HEK293T (cell line): ENCODE measurements at places on chromosomes 11 and 22.

DNA sequence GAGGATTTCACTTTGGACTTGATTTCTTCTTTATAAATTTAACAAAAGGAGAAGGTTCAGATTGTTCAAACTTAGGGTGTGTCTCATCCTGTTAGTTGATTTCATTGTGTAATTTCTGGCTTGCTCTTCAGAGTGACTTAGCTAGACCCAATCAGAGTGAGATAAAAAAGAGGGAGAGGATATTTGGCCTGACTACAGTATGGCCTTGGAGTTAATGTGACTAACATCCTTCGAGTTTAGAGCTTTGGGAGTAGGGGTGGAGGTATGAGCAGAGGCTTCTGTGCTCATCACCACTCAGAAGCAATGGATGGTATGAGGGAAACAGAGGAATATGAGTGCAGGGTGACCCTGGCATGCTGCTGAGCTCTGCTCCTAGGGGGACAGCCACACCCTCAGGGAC is 114.2 kb downstream of the ME3 start:
- no peak for DNase-seq

DNA sequence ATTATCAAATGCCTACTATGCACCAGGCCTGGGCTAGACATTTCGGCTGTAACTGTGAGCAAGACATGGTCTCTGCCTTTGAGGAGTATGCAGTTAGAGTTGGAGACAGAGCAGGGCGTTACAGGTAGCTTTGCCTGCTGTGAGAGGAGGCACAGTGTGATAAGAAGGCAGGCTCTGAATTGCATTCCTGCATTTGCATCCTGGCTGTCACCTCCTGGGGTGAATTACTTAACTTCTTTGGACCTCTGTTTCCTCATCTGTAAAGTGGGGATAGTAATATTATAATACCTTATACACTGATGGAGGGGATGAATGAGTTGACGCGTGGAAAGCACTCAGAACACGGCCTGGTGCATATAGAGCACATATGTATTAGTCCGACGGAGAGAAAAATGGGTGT is 118.1 kb upstream of the ARHGAP20 start:
- DNase-seq: no peak

DNA sequence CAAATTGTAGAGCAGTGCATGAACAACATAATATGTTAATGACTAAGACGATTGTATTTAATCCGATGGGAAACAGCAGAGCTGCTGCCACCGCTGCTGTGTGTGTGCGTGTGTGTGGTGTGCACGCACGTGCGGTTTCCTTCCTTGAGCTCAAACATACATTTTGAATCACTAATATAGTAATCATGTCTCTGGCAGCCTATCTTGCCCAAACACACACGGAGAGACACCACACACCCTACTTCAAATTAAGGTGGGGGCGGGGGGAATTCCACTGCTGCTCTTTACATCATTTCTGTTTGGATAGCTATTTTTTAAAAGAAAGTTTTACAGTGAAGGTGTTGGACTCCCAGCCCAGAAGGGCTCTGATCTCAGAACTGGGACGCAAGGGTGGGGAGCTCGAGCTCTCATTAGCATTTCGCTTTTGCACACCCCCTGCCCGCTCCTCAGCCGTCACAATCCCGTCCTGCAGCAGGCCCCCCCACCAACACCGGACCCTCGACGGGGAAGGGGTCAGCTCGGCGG is 651 bp upstream of the FAM83F start:
- no peak for DNase-seq

- no peak for DNase-seq
Measured at GRCh38 chr22:29951791-29952413, 68.9 kb downstream of the MTMR3 start.

- no peak for DNase-seq
Measured at GRCh38 chr11:89660234-89660633, 49.9 kb upstream of the TRIM77 start.

DNA sequence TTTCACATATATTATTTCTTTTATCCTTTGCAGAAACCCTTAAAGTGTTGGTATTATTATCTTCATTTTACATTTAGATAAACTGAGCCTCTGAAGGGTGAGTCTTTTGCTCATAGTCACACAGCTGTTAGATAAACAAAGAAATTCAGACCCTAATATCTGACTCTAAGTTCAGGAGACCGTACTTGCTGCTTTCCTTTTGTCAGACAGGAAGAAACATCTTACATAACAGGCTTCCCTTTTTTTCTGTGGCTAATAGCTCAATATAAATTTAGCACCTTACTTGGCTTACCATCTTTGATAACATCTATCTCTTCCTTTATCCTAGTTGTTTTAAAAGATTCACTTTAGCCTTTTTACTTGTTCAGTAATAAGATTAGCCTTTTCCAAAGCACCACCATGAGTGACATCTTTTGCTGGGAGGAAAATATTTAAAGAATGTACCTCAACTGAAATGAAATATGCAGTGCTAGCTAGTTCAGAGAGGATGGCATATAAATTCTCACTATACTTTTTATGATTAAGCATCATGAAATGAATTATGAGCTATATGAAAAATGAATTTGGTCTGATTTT is 128.6 kb downstream of the WNT11 start:
- DNase-seq: no peak

DNA sequence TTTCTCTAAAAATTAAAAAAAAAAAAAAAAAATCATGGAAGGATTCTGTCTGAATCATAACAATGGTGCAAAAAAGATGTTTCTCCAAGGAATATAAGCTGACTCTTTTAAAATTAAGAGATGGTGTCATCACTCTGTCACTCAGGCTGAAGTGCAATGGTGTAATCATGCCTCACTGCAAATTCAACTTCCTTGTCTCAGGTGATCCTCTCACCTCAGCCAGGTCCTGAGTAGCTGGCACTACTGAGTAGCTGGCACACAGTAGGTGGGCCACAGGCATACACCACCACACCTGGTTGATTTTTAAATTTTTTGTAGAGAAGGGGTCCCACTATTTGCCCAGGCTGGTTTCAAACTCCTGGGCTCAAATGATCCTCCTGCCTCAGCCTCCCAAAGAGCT is 54.8 kb upstream of the YPEL1 start:
- no peak for DNase-seq

- DNase-seq: no peak
Measured at GRCh38 chr22:40511604-40512003, 124.9 kb downstream of the MRTFA start.

DNA sequence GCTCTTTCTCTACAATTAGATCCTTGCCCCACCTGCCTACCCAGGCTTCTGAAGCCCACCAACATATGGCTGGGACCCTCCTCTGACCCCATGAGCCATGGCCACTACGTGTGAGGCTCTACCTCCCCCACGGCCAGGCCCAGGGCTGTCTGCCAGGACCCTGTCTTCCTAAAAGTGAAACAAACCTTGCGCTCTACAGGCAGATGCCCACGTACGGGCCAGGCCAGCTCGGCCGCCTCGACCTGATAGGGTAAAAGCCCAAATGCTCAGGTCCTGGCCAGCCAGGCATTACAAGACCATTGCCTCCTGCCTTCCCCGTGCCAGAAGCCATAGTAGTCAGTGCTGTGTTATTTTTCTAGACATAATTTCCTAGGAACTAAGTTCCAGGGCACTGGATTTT is 1496.4 kb downstream of the BRD1 start:
- no peak for DNase-seq
